A549 (cell line): ENCODE measurements at places on chromosomes 12 and 14.

DNA sequence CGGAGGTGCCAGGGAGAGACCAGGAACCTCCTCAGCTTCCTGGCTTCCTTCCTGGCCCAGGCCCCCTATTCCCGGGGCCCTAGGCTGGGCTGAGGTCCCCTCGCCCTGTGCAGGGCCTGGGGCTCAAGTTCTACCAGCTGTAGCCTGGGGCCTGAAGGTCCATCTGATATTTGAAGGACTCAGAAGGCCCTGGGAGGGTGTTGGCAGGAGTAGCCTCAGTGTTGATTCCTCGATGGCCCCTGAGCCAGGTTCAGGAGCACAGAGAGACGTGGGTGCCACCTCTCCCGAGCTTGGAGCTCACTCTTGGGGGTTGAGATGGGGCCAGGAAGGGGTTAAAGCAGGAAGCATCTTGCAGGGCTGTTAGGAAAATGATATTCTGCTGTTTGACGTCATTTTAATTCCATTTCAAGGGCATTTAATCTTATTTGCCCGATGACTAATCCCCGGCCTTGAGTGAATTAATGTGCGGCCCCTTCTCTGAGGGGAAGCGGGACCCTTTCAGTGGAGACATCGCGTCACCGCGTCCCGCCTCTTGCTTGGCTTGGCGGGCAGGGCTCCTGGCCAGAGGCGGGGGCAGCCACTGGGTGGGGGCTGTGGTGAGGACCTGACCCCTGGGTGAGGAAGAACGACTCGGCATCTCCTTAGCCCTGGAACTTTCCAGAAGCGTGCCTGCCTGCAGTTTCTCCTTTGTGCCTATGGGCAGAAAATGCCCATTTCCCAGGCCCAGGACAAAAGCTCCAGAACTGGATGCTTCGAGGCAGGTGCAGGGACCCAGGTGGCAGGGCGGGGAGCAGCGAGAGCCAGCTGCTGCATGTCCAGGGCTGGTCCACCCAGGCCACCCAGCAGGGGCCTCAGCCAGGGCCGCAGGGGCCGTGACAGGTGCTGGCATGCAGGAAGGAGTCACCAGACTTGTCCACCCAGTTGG lies 158.3 kb downstream of the KIF26A start:
- DNase-seq, result no peak

DNA sequence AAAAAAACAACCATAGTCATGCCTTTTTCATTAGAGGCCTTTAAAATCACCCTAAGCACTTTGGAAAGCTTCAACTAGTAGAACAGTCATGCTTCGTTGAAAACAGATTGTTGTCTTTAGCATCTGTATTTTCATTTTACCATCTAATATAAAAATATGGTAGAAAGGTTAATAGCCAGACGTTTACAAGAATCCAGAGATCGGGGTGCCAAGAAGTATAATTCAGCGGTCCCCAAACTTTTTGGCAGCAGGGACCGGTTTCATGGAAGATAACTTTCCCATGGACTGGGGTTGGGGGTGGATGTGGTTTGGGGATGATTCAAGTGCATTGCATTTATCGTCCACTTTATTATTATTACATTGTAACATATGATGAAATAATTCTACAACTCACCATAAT lies 138.4 kb downstream of the GLT1D1 start:
- no peak for DNase-seq

DNA sequence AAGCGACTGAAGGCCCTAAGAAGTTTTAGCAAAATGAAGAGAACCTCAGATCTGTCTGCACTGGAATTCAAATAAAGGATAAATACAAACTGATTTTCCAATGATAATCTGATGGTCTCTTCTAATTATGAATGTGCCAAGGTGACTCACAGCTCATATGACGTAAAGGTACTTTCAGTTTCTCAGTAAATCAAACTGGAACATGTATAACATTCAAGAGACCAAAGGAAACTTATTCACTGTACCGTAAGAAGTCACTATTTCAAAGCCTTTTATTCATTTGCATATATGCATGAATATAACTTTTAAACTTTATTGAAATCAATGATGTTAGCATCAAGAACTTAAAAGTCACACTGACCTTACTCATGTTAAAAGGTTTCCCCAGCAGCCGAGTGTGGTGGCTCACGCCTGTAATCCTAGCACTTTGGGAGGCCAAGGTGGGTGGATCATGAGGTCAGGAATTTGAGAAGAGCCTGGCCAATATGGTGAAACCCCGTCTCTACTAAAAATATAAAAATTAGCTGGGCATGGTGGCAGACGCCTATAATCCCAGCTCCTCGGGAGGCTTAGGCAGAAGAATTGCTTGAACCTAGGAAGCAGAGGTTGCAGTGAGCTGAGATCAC lies 52.2 kb downstream of the ATXN2 start:
- no peak for DNase-seq

- no peak for DNase-seq
Observed at GRCh38 chr12:49537231-49537751, 1.5 kb upstream of the KCNH3 start.
